ENCODE measurements at places on chromosomes 12 and 14.
A peak's percentile ranks its signal among the peaks of the same experiment; 100 is the strongest.

DNA sequence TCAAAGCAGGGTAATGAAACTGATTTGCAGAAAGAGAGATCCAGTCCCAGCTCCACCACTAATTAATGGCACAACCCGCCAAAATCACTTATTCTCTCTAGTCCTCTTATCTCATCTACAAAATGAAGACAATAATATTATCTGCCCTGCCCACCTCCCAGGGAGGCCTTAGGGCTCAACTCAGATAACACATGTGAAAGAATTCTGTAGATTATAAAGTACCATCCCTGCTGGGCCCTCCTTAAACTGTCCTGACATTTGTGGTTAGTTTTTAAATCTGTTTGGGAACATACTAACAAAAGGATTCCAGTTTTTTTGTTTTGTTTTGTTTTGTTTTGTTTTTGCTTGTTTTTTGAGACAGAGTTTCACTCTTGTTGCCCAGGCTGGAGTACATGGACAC lies 7.3 kb downstream of the POMT2 start:
- no peak for ATAC-seq

- no peak for ATAC-seq
These were observed 39.2 kb downstream of the OSBPL8 start for GRCh38 chr12:76520348-76520747.

DNA sequence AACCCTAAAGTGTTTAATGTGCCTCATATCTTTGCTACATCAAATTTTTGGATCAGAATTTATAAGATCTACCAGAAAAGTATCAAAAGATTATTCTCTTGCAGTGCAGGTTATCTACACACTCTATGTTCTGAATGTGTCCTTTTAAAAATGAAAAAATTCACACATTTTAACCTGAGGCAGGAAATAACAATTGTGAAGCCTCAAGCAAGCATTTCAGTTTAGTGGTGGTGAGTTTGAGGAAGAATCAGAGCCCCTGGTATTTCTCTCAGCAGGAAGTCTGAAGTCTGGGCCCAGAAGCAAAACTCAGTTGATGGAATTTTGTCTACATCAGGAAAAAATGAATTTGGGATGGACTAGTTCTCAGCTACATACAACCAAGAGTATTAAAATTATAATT lies 137.0 kb upstream of the PZP start:
- no peak for ATAC-seq

- ATAC-seq = no peak
These were observed 19.1 kb downstream of the AMDHD1 start for GRCh38 chr12:95962222-95962621.

DNA sequence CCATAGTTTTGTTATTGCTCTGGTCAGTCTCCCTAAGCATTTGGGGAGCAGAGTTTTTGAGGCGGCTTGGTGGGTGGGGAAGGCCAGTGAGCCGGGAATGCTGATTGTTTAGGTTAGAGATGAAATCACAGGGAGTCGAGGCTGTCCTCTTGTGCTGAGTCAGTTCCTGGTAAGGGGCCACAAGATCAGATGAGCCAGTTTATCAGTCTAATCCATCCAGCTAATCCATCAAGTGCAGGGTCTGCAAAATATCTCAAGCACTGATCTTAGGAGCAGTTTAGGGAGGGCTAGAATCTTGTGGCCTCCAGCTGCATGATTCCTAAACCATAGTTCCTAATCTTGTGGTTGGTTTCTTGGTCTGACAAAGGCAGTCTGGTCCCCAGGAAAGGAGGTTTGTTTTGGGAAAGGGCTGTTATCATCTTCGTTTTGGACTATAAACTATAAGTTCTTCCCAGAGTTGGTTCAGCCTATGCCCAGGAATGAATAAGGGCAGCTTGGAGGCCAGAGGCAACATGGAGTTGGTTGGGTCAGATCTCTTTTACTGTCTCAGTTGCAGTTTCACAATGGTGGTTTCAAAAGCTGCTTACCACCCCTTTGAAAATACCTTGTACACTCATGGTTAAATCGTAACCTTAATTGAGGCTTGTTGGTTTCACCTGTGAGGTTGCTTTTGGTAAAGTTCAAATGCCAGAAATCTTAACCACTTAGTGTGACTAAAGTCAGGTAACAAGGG lies 33.6 kb upstream of the HIGD1C start:
- ATAC-seq = no peak

DNA sequence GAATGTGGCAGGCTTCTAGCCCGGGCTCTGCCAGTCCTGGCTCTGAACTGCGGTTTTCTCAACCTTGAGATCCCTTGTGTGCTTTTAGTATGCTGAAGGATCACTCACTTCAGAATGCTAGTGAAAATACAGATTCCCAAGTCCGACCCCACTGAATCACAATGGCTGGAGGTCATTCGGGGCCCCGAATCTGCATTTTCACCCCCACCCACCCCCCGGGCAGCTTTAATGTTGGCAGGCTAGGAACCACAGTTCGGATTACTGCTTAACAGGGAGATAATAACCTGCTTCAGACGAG lies 573 bp upstream of the SUSD6 start:
- peak; percentile 10 for ATAC-seq
